ENCODE measurements at places on chromosomes 2 and 18.

- DNase-seq, result no peak
These were observed 1127.9 kb upstream of the CHAC2 start for GRCh38 chr2:52639692-52640091.

DNA sequence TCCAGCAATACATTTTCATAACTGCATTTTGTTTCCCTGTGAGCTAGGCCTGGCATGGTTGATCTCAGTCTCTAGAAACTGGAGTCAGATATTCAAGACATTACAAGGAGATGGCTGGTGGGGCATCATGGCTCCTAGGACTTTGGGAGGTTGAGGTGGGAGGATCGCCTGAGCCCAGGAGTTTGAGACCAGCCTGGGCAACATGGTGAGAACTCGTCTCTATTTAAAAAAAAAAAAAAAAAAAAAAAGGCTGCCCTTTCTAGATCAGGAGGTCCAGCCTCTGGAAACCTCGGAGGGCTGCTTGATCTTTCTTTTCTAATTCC is 362 bp upstream of the VAMP8 start:
- DNase-seq, result no peak

GRCh38 chr2:32235315-32235714 is 29.4 kb downstream of the NLRC4 start:
- DNase-seq, result no peak

DNA sequence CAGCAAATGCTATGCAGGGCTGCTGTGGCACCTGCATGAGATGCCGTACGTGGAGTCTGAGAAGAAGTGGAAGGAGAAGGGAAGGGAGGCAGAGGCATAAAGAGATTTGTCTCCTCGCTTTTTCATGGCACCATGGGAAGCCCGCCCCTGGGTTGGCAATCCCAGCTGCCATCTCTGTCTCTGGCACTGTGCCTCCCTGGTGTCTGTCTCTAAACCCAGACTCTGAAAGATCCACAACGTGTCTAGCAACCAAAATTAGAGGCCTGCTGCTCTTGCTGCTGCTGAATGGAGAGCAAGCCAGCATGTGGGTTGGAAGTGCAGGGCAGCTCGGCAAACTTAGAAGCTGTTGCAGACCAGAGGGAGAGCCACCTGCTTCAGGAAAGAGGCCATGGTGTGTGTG is 53.1 kb downstream of the INO80C start:
- no peak for DNase-seq

DNA sequence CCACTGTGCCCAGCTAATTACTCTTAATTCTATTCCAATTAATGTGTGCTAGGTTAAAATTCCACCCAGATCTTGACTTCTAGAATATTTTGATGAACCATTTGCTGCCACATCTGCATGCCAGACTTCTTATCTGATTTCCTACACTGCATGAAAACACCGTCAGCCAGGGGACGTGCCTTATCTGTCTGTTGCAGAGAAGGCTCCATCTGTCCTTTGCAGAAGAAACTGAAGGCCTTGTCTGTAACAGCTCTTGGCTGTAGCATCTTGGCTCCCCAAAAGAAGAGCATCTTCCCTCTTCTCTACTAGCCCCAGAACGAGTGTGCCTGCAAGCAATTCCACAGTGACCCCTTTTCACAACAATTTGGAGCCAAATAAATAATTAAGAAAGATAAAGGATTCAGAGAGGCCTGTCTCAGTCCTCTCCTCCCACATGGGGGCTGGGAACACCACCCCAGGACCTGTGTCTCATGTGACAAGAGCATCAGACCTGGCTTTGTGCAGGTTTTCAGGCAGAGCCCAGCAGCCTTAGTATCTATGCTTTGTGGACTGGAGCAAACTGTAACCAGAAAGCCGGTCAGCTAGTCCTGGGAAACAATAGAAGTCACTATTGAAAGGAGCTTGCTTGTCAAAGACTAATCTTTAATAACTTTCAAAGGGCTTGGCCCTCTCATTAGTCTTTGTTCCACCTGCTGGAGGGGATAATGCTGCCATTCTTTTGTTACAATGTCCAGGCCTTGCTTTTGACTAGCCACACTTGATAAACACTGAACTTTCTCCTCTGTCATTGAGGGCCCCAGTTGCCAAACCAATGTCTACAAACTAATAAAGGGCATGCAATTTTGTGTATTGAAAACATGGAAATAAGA is 84.0 kb upstream of the NEUROD1 start:
- no peak for DNase-seq

DNA sequence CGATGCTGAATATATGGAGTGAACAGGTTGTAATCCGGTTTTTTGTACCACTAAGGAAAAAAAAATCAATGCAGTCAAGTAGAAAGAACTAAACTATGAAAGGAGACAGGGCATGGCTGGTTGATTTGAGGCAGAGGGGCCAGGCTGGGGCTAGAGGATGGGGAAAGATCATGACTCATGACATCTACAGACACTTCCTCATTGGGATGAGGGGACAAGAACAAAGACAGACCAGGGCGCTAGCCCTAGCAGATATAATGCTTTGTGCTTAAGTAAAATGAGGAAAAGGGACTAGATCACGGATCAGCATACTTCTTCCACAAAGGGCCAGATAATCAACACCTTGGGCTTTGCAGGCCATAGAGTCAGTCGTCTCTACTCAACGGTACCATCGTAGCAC is 55.8 kb downstream of the ST6GAL2 start:
- DNase-seq, result no peak

DNA sequence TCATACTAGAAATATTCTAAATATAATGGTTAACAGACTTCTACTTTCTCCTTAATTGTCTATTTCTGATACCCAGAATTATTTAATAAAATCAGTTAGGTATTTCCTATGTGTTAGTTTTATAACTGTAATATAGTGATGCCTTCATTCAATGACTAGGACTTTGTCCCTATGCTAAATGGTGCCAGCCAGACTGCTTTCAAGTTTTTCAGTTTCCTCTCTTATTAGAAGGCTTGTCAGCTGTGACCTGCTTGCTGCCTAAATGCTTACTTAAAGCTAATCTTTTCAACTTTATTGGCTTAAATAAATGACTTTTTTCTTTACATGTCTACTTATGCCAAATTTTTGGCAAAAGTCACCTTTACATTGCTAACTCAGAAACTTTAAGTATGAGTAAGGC is 30.7 kb downstream of the BAZ2B start:
- DNase-seq, result no peak

DNA sequence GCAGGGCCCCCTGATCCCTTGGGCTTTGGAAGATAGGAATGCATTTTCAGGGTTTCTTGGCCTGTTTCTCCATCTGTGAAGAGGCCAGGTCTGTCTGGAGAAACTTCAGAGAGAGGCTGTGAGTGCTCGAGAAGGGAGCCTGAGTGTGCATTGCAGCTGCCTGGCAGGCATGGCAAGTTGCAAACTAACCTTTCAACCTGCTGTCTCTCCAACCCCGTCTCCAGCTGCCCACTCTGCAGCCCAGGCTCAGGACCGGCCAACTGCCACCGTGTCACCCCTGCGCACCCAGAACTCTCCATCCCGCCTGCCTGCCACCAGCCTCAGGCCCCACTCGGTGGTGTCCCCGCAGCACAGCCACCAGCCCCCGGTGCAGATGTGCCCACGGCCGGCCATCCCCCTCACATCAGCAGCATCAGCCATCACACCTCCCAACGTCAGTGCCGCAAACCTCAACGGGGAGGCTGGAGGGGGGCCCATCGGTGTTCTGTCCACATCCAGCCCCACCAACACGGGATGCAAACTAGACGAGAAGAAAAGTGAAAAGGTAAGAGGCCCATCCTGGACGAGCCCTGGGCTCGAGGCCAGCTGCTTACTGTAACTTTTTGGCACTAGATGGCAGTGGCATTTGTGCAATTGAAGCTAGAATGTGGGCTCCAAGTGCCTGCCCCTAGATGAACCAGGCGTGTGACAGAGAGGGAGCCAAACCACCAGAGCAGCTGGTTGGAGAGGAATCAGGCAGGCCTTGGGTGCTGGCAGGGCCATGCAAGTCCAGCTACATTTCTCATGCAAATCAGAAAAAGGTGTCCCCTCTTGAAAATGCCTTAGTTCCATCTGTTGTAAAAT is 164.6 kb downstream of the SEPTIN10 start:
- DNase-seq, result no peak

DNA sequence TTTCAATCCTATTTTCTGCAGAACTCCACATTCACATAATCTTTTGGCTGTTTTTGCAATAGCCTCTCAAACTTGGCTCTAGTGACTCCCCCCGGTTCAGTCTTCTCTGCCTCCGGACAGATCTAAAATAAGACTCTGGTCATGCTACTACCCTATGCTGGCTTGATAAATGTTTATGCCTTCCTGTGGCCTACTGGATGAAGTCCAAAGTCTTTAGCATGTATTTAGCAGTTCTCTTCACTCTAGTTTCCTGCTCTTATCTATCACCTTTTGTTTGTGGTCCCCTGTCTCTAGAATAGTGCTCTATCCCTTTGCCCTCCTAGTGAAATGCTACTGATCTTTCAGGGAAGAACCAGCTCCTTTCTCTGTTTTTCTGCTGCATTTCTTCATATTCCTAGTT is 14.4 kb downstream of the ADCYAP1 start:
- no peak for DNase-seq

GRCh38 chr2:220504938-220505503 is 877.6 kb downstream of the SLC4A3 start:
- no peak for DNase-seq

- DNase-seq, result no peak
These were observed 67.6 kb downstream of the TPGS2 start for GRCh38 chr18:36761186-36761698.

- DNase-seq, result no peak
These were observed 125.1 kb upstream of the LMAN1 start for GRCh38 chr18:59484131-59484530.

- no peak for DNase-seq
These were observed 6.5 kb downstream of the CHRND start for GRCh38 chr2:232532419-232532818.

DNA sequence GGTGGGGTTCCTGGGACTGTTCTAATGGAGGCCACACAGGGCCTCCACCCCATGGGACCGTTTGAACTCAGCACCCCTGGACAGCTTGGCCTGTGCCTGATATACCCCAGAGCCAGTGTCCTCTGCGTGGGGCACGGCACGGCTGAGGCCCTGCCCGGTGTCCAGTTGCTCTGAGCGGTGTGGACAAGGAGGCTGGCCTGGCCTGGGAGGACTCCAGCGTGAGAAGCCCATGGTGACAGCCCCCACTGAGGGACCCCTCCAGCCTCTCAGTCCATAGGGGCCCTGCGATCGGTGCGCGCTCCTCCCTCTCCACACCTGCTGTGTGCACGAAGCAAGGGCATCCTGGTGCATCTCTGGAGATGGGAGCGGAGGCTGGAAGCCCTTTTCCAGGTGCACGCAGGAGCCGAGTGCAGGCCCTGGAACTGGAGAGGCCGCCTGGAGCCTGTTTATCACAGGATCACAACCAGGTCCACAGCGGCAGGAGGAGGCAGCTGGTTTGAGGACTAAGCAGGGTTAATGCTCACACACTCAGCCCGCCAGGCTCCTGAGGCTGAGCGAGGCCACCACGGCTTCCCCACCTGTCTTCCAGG is 120.2 kb downstream of the PTGR3 start:
- no peak for DNase-seq

- no peak for DNase-seq
These were observed 66.0 kb upstream of the SCN7A start for GRCh38 chr2:166560022-166560421.
